Myometrial cell (primary cell): ENCODE measurements at places on chromosomes 4 and X. TPM values are rescaled to one million over a fixed set of nuclear protein-coding genes. Genes with fewer than 3 reads are reported as not detected.

Gene SLC25A4
- 7.8 and 10.8 TPM in 2 replicates for total RNA-seq

Gene PGRMC1
- 167 and 172 TPM in 2 replicates for total RNA-seq

Gene ANOS1
- 1.2 and 1.4 TPM in 2 replicates for total RNA-seq

Gene CFP
- total RNA-seq, result 0.53 TPM in 1 of 2 replicates, not detected in the other

Gene USP51
- total RNA-seq, result 0.58 and 1.2 TPM in 2 replicates

Gene TMSB15A
- total RNA-seq, result 4.6 and 7.5 TPM in 2 replicates

Gene CT45A7
- total RNA-seq, result not detected in 2 replicates

Gene IL21
- total RNA-seq, result not detected in 2 replicates

Gene EPGN
- total RNA-seq, result not detected in 2 replicates

Gene NOX1
- not detected in 2 replicates for total RNA-seq

Gene PPM1K
- 15.1 and 19.0 TPM in 2 replicates for total RNA-seq

Gene GAGE12F
- total RNA-seq, result not detected in 2 replicates

Gene LEF1
- 1.9 TPM in 1 of 2 replicates, not detected in the other for total RNA-seq

Gene TLR10
- total RNA-seq, result not detected in 2 replicates

Gene UGT2B15
- not detected in 2 replicates for total RNA-seq

Gene EMCN
- total RNA-seq, result not detected in 2 replicates

Gene MSX1
- total RNA-seq, result 5.8 and 10.1 TPM in 2 replicates

Gene ODAPH
- total RNA-seq, result not detected in 2 replicates

Gene SCOC
- 61.4 and 79.9 TPM in 2 replicates for total RNA-seq

Gene FMR1NB
- total RNA-seq, result not detected in 2 replicates

Gene MAGEB1
- total RNA-seq, result not detected in 2 replicates

Gene HS3ST1
- not detected in 2 replicates for total RNA-seq

Gene AFF2
- total RNA-seq, result not detected in 2 replicates

Gene LRAT
- total RNA-seq, result not detected in 2 replicates

Gene VCX3A
- total RNA-seq, result not detected in 2 replicates

Gene POF1B
- total RNA-seq, result not detected in 2 replicates

Gene FGD1
- total RNA-seq, result 11.2 and 12.9 TPM in 2 replicates

Gene SCD5
- total RNA-seq, result 1.1 and 4.0 TPM in 2 replicates

Gene AKAP4
- total RNA-seq, result not detected in 2 replicates

Gene MAOA
- 46.7 and 47.3 TPM in 2 replicates for total RNA-seq

Gene STATH
- total RNA-seq, result not detected in 2 replicates

Gene PTCHD1
- not detected in 2 replicates for total RNA-seq

Gene FBXO8
- 29.6 and 31.7 TPM in 2 replicates for total RNA-seq

Gene SPOCK3
- under 0.01 TPM in 1 of 2 replicates, not detected in the other for total RNA-seq

Gene GLRB
- total RNA-seq, result 3.5 and 9.7 TPM in 2 replicates

Gene RASSF6
- total RNA-seq, result 0.18 TPM in 1 of 2 replicates, not detected in the other

Gene CXCL8
- 6.4 and 9.5 TPM in 2 replicates for total RNA-seq
